Stimulated activated CD4-positive, alpha-beta T cell treated with anti-CD3 and anti-CD28 coated beads, Interleukin-1b, Interleukin-23, amount 100 ng/mL, for 1 hour (primary cell): ENCODE measurements at places on chromosomes 4 and X.

- DNase-seq = no peak
Observed at GRCh38 chrX:148035380-148035779, 54.2 kb downstream of the FMR1NB start.

DNA sequence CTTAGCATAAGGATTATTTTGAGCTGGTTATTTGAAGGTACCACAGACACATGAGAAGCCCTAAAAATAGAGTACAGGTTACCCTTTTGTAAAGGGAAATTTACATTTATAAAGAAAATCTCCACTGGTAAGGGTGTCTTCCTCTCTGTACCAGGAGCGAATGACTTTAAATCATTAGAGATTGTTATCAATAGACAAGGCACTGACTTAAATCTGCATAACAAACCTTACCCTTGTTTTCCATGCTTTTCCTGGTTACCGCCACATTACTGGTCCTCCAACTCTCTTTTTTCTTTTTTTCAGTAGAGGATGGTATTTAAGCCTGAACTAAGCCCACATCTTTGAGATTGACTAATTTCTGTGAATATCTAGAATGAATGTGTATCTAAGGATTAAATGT lies 129.8 kb downstream of the SLC7A11 start:
- DNase-seq = no peak

- DNase-seq = no peak
Observed at GRCh38 chr4:127575888-127576287, 56.9 kb upstream of the INTU start.

DNA sequence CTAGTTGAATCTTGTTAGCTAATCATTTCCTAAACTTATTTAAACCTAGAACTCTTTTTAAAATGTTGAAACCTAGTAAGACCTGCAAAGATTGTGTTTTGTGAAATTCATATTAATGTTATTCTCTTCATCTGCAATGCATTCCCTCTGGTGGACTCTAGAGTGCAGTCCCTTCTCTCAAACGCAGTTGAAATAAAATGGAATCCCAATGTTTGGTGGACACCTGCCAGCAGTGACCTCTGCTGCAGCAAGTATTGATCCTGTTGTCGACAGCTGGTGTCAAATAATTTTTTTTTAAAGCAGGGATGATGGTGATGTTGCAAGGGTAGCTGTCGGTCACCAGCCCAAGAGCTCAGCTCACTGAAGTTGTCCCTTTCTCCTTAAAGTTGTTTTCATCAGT lies 492.0 kb downstream of the ZIC3 start:
- no peak for DNase-seq

DNA sequence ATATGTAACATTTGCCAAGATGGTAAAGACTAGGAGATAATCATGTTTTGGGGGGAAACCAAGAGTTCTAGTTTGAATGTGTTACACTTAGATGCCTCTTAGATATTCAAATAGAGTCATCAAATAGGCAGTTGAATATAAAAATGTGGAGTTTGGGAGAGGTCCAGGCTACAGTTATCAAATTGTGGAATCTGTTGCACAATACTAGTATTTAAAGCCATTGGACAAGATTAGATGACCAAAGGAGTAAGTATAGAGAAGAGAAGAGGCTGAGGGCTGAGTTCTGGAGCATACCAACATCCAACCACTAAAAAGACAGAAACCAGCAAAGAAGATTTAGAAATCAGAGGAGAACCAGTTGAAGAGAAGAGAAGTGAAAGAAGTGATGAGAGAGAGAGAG lies 72.7 kb downstream of the NAA11 start:
- DNase-seq = no peak

DNA sequence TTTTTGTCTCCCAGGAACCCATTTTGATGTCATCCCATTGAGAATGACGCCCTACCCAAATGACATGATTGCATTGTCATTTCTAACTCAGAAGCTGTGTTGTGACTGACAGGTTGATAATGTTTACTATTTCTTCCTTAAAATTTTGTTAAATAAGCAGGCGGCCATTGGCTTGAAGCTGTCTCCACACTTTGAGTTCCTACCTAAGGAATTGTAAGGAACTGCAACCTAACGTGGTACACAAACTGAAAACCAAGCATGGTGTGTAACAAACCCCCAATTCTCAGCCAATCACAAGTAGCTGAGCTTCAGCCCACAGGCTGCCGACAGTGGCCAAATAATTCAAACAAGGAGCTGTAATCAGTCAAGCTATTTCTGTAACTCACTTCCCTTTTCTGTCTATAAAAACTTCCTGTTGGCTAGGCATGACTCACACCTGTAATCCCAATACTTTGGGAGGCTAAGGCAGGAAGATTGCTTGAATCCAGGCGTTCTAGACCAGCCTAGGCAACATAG lies 2.9 kb upstream of the MND1 start:
- no peak for DNase-seq

DNA sequence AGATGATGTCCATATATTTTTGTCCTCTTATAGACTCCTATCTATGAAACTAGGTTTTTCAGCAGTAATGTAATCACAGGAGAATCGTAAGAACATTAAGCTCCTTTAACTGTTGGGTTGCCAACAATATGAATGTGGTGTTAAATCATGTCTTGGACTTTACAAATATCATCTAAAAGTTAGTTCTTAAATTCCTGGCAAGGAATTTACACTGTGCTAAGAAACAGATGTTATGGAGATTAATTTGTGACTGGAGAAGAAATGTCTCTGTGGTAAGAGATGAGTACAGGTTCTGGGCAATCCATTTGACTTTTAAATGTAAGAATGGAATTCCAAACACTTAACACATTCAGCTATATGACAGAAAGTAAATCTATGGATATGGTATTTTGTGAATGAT lies 34.6 kb downstream of the CNKSR2 start:
- DNase-seq = no peak

DNA sequence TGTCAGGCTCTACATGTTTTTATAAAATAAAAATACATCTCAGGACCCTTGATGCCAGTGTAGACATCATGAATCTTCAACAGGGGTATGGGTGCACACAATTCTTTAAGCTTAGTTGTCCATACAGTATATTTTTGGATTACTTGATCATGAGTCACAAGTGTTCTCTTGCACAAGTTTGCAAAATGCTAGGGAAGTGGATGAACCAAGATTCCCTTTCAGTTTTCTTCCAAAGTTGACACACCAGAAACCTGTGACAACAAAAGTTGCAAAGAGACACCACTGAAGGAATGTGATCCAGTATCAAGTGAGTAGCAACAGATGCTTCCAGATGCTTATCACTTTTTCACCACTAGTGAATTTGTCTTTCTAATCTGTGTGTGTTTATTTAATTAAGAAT lies 1021.2 kb downstream of the PCDH7 start:
- no peak for DNase-seq

DNA sequence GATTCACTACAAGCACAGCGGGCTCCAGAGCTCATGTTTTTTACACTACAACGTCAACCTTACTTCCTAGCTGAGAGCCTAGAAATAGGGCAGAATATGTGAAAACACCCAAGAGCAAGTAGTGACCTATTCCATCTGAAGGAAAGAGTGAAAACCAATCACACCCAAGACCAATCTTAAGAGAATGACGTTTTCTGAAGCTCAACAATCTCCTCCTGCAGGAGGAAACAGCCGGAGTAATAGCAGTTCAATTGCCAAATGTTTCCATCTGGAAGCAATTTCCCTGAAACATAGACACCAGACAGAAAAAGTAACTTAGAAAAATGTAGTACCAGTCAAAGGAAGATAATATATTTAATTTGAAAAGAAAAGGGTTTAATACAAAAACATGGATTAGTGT lies 142.4 kb downstream of the ANXA5 start:
- no peak for DNase-seq

- no peak for DNase-seq
Observed at GRCh38 chr4:104815665-104816064, 321.0 kb upstream of the CXXC4 start.
